ENCODE measurements at places on chromosomes 6 and 20.

GRCh38 chr6:80077067-80077466, 29.4 kb upstream of the BCKDHB start:
- DNase-seq = no peak

GRCh38 chr6:90645634-90646033, 58.8 kb upstream of the MAP3K7 start:
- DNase-seq = no peak

DNA sequence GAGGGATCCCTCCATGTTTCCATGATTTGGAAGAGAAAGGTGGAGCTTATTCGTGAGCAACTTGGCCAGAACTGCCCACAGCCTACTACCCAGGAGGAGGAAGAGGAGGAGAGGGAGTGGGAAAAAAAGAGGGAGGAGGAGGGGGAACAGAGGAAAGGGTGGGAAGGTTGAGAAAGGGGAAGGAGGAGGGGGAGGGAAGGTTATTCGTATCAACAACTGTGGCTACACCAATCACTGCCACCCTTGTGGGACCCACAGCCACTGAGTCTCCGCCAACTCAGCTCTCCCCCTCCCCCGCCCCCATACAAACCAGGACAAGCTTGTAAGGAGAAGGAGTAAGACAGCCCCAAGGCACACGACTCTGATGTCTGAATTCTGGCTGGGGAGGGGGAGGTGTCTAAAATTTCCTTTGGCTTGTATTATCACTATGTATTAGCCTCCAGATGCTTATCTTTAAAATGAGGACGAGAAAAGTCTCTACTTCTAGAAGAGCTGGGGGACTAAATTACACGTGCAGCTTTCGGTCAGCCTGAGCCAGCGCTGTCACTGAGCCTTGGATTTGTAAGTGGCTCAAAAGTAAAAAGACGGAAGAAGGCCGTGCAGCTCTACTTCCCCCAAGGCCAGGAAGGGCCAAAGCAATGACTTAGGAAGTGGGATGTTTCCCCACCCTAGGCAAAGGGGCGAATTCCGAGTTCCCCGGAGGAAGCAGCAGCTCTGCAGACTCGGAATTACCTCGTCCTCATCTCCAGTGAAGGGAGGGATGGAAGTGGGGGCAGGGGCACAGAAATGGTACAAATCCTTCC, 1.0 kb downstream of the FKBP1A start:
- no peak for DNase-seq

DNA sequence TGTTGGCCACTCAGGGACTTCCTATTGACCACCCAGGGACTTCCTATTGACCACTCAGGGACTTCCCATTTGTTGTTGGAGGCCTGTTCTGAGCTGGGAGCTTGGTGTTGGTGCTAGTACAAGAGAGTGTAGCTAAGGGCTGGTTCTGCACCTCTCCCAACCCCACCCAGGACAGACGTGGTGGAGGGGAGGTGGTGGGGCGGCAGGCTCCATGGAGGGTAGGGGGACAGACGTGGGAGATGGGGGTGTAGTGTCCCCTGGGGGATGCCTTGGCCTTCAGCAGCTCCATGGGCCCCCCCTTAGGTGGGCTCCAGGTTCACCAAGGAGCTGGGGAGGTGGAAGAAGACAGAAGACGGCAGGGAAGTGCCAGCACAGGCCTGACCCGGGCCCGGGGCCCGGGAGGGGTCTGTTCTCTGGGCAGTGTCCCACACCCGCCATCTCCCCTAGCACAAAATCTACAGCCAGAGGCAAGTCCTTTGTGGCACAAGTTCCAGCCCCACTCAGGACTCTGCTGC, 33.9 kb downstream of the CHRNA4 start:
- DNase-seq = no peak

DNA sequence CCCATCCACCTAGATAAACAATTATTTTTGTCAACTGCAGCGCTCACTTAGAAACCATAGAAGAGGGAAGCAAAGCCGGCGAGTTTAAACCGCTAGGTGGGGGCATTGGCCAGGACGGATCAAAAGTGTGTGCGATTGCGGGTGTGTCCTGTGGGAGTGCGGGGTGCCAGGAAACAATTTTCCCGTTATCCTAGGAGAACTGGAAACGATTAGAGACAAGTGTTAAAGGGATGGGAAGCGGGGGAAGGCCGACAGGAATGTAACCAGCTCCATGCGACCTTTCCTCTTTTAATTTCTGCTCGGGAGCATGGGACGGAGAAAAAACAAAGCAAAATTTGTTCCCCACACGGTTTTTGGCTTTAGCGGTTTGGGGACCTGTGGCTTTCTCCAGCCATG, 2.8 kb upstream of the HTR1B start:
- DNase-seq = no peak

GRCh38 chr6:89400912-89401399, 11.1 kb downstream of the RRAGD start:
- DNase-seq = no peak

DNA sequence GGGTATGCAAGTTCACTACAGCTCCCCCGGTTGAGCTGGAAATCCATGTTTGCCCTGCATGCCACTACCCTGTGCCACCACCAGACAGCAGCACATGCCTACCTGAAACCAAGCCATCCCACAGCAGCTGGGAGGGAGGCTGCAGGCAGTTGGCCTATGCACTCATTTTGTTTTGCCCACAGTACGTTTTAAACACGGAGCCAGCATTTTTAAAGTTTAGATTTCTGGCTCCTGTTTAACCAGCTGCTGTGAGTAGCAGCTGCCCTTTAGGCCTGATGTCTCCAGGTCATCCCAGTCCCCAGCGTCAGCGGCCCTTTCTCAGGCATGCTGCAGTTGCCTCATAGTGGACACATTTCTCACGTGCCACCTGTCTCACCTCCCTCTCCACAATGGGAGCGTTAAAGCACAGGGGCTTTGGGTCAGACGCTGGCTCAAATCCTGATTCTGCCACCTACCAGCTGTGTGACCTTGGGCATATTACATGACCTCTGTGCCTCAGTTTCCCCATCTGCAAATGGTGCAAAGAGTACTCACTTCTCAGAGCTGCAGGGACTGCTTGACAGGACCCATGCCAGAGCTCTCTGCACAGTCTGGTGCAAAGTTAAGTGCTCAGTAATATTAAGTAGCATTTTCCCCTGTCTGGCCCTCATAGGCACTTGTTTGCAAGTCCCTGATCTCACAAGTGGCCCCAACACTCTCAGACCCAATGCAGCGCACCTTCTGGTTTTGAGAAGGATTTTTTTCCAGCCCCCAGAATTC, 8.2 kb upstream of the UBE2V1 start:
- no peak for DNase-seq
